IPS DF 6.9 (cell line): ENCODE measurements at places on chromosomes 7 and 10.

GRCh38 chr10:95245425-95246055 lies 45.3 kb downstream of the PDLIM1 start:
- DNase-seq, result no peak

GRCh38 chr7:38215115-38215514 lies 37.1 kb downstream of the STARD3NL start:
- no peak for DNase-seq

DNA sequence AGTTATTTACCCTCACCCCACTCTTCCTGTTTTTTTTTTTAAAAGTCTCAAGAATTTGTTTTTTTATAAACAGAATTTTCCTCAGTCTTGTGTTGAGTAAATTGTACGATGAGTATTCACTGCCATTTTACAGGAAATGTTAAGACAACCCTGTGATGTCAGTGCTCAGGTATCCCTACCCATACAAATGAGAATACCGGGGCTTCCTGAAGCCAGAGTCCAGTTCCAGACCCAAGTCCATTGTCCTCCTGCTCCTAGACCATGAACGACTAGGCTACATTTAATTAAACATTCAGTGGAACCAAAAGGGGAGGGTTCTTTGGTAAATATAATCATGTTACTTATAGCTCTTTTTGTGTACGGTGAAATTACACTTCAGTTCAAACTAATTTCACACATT lies 79.2 kb downstream of the GNAI1 start:
- no peak for DNase-seq

DNA sequence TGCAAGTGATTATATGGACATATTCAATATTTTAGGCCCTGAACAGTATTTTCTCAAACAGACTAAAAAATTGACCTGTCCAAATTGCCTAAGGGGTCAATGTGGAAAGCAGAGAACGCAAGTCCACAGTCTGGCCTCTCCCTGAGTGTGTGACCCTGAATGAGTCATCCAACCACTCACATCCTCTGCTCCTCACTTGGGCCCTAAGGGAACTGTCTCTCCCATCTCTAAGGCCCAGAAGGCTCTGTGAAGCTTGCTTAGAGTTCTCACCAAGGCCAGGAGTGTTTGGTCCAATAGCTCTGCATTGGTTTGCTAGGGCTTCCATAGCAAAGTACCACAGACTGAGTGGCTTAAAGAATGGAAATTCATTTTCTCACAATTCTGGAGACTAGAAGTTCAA lies 155.1 kb downstream of the LSM5 start:
- no peak for DNase-seq

- no peak for DNase-seq
Measured at GRCh38 chr10:101624526-101625102, 36.5 kb downstream of the DPCD start.

DNA sequence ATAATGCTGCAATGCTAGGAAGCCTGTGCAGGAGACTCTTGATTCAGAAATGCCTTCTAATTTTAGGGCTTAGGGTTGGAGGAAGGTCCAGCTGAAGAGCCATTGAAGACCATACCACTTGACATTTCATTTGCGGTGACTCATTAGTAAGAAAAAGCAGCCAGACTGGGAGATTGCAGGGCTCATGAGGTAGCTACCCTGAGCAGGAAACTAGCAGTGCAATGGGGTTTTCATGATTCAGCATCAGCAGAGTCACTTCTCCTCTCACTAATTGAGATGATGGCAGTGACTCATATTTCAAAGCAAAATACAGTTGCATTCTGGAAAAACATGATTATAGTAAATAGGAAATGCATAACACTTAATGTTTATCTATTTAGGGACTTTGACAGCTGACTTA lies 434.1 kb downstream of the DNAJB9 start:
- no peak for DNase-seq

- no peak for DNase-seq
Measured at GRCh38 chr10:72694476-72695369, 2.8 kb downstream of the MCU start.

GRCh38 chr7:118845791-118846190 lies 621.3 kb downstream of the ANKRD7 start:
- no peak for DNase-seq

DNA sequence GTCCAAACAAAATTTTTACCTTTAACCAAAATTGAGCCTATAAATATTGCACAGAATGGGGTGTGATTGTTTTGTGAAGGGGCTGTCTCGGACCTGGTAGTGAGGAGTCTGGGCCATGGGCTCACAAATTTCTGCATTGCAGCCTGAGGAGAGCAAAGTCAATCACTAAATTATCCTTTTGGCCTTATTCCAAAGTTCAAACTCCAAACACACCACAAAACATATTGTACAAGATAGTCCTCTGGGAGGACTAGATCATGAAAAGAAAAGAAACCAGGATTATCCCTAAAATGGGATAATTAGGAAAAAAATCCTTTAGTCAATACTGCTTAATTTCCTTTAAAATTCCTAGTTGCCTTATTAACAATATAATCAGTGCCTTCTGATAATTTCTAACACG lies 115.5 kb downstream of the BUB3 start:
- no peak for DNase-seq

DNA sequence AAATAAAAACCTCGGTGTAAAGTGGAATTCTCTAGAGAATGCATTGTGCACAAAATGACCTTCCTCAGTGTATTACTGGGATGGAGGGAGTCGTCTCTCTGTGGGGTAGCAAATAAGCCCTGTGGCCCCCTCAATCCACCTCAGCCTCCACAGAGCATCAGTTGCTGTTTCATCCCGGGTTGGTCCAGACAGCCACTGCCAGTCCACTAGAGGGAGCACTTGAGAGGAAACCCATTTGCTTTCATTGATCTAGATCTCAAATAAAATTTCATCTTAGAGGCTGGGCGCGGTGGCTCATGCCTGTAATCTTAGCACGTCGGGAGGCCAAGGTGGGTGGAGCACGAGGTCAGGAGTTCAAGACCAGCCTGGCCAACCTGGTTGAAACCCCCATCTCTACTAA lies 1128.7 kb downstream of the CNTNAP2 start:
- peak; percentile 47 for DNase-seq
